ENCODE measurements at places on chromosomes 3 and 15. TPM values are rescaled to one million over a fixed set of nuclear protein-coding genes. Genes with fewer than 3 reads are reported as not detected.

Gene STRIT1
- total RNA-seq: not detected

Gene VPS8
- 57.9 TPM for total RNA-seq

Gene C2CD4B
- 4.4 TPM for total RNA-seq

Gene OR4F15
- total RNA-seq: not detected

- no peak for DNase-seq
These were observed 537.6 kb upstream of the IL12A start for GRCh38 chr3:159451067-159451466.

DNA sequence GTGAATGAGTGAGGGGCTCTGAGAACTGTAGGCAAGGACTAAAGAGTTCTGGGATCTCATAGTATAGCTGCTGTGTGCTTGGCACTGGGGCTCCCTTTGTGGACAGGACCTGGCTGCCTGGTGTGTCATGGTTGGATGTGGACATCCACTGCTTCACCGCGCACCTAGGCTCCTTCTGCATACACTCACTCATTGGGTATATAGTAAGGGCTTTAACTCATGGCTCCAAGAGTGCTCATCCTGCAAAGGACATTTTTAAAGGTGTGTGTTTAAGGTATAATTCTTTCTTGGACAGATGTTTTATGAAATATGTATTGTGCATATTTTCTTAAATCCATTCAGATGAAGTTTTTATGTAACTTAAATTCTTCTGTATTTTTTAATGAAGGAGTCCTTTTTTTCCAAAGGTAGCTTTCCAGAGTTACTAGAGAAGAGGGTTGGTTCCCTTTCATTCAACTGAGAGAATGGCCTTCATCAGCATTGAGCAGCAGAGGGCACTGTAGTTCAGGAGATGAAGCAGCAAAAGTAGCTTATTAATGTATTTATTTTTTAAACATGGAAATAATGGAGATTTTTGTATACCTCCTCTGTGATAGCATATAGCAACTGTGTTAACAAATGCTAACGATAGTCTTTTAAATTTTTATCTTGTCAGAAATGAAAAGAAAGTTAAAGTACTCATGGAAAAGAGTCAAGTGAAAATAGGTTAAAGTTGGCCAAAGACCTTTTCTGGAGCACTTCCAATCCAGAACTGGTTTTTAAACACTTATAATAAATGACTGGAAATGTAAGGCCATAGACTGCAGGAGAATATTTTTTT lies 25.2 kb downstream of the OXNAD1 start:
- DNase-seq: no peak

GRCh38 chr3:39205919-39206516 lies 13.6 kb upstream of the XIRP1 start:
- DNase-seq: peak; percentile 61

- DNase-seq: no peak
These were observed 52.4 kb downstream of the KCNMB2 start for GRCh38 chr3:178588628-178589027.

DNA sequence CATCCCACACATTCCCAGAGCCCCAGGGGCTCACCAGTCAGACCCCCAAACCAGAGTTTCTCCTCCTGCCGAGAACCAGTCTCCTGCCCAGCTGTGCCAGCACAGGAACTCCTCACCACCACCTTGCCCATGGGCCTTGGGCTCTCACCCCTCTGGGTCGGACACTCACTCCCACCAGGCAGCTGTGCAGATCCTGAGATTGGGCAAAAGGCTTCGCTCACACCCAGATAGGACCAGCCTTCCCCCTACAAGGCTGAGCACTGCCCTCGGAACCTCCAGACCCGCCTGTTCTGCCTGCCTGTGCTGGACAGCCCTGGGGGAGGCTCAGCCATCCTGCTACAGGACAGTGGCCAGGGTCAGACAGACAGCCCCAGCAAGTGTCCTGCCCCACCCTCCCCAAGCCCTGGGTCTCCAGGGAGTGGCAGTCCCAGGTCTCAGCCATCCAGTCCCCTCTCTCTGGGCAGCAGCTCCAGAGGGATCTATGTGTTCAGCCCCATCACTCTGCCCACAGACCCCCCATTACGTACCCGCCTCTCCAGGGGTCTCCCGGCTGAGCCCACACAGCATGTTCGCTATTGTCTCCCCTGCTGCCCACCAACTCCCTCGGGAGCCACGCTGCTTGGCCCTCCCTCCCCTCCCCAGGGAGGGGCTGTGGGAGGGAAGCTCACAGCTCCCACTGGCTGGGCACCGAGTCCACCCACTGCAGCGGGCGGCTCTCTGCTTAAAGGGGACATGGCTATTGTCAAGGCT lies at the start of gene GRIP2:
TSS of gene GRIP2 (minus strand) at position 601 of the 750 bp plus-strand sequence. CDS start at position 567, 34 bp downstream.
- DNase-seq: peak; percentile 49

GRCh38 chr3:17235310-17235709 lies 350.6 kb downstream of the PLCL2 start:
- no peak for DNase-seq

GRCh38 chr3:126395846-126396513 lies 1.3 kb downstream of the CFAP100 start:
- DNase-seq: no peak

DNA sequence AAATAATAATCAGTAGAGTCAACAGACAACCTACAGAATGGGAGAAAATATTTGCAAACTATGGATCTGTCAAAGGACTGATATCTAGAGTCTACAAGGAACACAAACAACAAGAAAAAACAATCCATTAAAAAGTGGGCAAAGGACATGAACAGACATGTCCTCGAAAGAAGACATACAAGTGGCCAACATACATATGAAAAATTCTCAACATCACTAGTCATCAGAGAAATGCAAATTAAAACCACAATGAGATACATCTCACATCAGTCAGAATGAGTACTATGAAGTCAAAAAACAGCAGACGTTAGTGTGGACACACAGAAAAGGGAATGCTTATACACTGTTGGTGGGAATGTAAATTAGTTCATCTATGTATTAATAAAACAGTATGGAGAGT lies 33.7 kb downstream of the SLC2A2 start:
- no peak for DNase-seq

Measured in aorta (tissue), 5 donors.